ENCODE measurements at places on chromosomes 12 and 14.

GRCh38 chr14:95660651-95661515 lies 25.3 kb upstream of the TCL1B start:
- DNase-seq, result no peak

GRCh38 chr14:70987041-70987440 lies 79.8 kb downstream of the PCNX1 start:
- DNase-seq, result no peak

DNA sequence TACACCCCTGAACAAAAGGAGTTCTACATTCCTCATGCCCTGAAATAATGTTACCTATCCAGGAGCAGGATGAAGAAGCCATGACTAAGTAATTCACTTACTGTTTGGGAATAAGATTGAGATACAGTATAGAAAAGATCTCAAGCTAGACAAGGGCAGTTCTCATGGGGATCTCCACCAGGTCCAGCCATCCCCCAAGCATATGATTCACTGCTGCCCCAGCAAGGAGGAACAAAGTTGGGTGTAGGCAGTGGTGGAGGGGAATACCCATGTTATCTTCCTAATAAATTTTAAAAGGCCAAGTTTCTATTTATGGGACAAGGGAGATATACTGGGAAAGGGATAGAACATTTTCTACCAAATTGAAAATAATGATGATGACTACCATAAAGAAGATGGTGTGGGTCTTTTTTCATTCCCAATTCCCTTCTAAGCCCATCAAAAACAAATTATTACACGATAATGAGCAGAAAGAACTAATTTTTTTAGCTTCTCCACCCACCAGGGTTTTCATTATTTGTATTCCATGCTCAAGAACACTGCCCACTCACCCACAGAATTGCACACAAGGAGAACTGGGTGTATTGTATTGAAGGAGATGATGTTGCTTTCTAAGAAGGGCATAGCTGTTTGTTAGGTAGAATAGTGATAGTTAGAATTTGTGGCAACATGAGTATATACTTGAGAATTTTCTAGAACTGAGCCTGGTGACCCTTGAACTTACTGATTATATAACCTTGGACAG lies 204.6 kb downstream of the BTG1 start:
- DNase-seq, result no peak

- no peak for DNase-seq
Observed at GRCh38 chr12:27595231-27595642, 71.2 kb downstream of the PPFIBP1 start.
